ENCODE measurements at places on chromosomes 5 and 9. TPM values are rescaled to one million over a fixed set of nuclear protein-coding genes. Genes with fewer than 3 reads are reported as not detected.

DNA sequence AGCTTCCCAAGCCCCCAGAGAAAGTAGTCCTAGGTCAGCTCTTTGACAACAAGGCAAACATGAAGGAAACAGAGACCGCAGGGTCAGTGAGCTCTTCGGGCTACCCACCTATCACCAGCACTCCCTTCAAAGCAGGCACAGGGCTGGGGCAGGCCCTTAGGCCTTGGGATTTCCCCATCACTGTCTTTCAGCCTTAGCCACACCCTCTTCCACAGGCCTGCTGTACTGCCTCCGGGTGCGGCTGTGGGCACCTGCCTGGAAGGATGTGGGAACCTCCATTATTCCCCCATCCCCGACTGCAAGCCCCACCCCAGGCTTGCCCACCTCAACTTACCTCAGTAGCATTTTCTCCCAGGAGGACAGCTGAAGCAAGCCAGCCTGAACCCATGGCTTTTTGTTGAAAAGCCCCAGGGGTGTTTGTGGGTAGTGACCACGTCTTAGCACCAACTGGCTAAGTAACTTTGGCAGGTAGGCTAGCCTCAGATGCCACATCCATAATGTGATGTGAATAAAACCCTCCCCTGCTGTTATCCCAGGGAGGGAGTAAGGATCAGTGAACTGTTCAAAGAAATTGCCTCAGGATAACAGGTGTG is 100.2 kb downstream of the PIK3R1 start:
- DNase-seq, result no peak

DNA sequence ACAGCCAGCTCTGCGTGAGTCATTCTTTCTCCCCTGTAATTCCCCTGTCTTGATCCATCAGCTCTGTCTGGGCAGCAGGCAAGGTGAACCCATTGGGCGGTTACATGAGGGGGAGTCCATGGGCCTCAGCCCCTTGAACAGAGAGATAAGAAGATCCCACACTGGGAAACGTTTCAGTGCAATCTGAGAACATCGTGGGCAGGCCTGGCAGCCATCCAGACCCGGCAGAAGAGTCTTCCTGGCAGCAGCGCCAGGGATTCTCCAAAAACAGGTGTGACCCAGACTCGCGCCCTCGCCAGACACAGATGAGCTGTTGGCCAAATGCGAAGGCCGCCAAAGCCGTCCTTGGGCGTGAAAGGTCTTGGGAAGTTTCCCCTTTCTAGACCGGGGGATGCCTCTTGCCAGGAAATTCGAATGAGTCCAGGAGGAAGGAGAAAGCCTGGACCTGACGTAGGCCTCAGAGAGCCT is 6.4 kb upstream of the SLC12A7 start:
- DNase-seq, result no peak

GRCh38 chr9:95128177-95128524 is 189.4 kb downstream of the FANCC start:
- DNase-seq, result no peak

GRCh38 chr5:125575171-125575890 is 828.9 kb upstream of the ZNF608 start:
- no peak for DNase-seq

DNA sequence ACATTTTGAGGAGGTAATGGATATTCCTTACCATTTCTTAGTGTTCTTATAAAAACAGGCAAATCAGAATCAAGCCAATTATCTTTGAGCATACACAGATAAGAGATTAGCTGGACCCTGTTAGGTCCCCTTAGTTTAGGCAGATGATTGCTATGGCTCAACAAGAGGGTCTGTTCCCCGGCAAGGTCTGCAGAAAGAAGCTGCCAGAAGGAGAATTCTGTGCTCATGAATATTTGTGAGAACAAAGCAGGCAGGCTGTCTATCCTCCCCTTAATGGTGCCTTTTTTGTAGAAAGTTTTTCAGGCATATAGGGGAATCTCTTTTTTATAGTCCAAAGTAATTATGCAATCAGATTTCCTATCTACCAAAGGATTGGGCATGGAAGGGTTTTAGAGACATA is 27.5 kb downstream of the CAVIN4 start:
- DNase-seq, result no peak

DNA sequence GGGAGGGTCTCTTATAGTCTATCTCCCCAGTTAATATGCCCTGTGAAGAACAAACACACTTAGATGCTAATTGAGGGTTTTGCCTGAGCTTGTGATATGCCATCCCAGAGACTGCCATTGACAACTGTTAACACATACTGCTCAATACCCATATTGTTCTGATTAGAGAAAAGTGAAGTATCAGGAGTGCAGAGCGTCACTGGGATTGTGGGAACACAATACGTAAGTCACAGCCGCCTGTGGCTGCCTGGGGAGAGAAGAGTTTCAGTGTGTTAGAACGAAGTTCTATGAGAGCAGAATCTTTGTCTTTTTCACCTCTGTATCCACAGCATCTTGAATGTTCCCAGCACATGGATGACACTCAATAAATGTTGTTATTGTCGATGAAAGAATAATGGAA is 110.2 kb downstream of the MEF2C start:
- no peak for DNase-seq

- DNase-seq, result no peak
Observed at GRCh38 chr9:135611142-135611874, 28.0 kb downstream of the GLT6D1 start.

DNA sequence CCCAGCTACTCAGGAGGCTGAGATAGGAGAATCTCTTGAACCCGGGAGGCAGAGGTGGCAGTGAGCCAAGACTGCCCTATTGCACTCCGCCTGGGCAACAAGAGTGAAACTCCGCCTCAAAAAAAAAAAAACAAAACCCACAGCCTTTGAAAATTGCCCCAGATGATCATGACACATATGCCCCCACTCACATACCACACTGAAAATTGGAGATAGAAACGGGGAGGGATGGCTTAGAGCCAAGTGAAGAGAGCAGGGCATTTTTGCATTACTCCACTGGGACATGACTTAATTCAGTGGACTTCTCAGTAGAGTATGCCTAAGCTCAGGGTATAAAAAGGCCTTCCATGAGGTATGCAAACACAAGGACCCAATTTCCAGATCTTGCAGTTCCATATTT is 309.3 kb downstream of the BNC2 start:
- no peak for DNase-seq

GRCh38 chr9:113695440-113695851 is 180.7 kb upstream of the ZNF618 start:
- DNase-seq, result no peak

The PIP5KL1 gene
- total RNA-seq, result 4.2 TPM

The MYOZ3 gene
- total RNA-seq, result 4.6 TPM

The LCN10 gene
- total RNA-seq, result 0.21 TPM
